Urinary bladder (tissue), 4 donors: ENCODE measurements at places on chromosomes 4 and X. TPM values are rescaled to one million over a fixed set of nuclear protein-coding genes. Genes with fewer than 3 reads are reported as not detected.

Gene L1CAM
- 5.6 TPM for total RNA-seq

DNA sequence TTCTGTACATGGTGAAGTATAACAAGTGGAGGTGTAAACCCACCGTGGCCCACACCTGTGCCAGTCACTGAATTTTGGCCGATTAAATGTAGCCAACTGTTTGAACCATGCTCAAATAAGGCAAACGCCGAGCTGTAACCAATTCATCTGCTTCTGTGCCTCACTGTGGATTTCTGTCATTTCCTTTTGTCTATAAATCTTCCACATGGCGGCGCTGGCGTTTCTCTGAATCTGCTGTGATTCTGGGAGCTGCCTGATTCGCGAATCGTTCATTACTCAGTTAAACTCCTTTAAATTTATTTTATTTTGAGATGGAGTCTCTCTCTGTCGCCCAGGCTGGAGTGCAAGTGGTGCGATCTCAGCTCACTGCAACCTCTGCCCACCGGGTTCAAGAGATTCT lies 19.2 kb downstream of the SUPT20HL2 start:
- DNase-seq, result no peak

DNA sequence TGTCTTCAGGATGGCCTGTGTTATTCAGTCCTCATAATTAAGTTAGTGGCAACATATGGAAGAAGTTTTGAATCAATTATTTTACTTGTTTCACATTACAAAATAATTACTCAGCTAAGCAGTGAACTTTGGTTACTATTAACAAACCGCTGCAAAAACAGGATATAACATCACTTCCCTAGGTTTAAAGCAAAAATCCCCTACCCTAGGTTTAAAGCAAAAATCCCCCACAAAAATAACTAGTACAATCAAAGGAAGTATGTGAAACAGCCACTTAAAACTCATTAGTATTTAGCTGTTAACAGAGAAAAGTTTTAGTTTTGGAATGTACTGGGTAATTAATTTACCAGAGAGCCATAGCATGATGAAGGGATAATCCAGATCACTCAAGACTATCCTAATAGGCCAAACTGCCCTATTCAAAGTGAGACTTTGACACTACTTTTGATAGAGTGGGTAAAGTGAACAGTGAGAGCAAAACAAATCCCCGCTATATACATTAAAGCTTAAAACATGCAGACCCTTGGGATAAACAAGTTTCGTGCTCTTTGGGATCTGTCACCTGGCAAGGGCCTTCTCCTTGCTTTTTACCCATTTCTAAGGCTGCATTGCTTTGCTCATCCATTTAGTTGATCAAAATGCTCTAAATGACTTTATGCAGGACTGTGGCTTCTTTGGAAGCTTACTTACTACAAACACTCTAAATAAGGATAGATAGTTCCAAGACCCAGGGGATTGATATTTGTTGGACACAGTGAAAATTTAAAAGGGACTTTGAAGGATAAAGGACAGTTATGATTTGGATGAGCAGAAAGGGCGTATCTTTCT lies 36.4 kb upstream of the GPR174 start:
- DNase-seq, result no peak

GRCh38 chr4:152525878-152526277 lies 10.0 kb downstream of the FBXW7 start:
- DNase-seq, result no peak

DNA sequence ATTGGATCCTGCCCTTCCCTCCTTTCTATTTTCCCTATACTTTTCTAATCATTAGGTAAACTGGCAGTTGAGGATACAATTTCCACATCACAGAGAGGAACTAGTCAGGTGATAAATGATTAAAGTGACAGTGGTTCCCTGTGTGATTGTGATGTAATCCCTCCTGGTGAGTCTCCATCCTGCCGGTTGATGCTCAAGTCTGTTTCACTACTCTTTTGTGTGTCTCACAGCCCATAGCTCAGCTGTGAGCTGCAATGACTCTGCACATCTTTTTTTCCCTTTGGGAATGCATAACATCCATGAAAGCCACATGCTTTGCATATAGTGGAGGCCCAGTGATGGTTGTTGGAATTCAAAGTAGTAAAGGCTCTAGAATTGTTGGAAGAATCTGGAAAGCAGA lies 60.4 kb downstream of the CCNI start:
- no peak for DNase-seq

GRCh38 chr4:129917651-129918050 lies 821.7 kb downstream of the C4orf33 start:
- no peak for DNase-seq
